ENCODE measurements at places on chromosomes 6 and 20.

- no peak for DNase-seq
These were observed 56.9 kb upstream of the PRND start for GRCh38 chr20:4664691-4665360.

DNA sequence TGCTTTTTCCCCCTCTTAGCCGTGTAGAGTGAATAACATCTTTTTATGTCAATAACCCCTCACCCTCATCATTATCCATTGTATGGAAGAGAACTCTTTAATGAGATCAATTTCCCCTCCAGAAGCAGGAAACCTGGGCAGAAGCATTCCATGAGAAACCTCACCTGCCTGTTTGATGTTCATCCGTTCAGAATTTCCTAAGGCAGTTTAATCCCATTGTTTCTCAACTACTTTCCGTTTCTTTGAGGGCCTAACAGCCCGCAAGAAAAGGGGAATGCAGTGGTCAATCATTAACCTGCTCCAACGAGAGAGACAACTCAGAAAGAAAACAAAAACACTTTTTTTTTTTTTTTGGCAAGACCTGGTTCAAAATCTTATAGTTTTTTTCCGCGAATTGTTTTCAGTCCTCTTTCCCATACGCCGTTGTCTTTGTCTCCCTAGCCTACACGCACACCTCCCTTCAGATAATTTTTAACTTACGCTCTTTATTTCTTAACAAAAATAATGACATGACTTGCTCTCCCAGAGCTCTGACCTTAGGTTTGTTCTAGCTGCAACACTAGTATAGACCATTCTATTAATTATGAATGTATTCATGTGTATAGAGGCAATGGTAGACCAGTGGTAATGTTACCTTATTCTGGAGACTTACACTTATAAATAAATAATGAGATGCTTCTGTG lies 25.6 kb upstream of the ID4 start:
- DNase-seq = no peak

DNA sequence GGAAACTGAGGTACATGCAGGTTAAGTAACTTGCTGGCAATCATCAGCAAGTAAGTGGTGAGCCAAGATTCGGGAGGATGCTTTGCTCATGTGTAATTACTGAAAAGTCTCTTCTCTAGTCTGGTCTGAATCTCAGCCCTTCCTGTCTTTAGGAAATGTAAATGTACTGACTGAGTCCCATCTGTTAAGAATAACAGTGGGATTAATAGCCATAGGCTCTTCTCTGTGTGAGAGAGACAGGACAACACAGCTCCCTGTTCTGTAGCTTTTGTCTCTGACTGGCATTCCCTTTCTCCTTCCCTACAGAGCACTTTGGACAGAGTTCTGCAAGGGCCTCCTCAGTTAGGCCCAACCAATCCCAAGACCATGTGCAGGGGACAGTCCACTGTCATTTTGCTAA lies 131.3 kb upstream of the OGFRL1 start:
- DNase-seq = no peak

GRCh38 chr6:138973466-138974153 lies 14.4 kb downstream of the REPS1 start:
- DNase-seq = peak; percentile 74

DNA sequence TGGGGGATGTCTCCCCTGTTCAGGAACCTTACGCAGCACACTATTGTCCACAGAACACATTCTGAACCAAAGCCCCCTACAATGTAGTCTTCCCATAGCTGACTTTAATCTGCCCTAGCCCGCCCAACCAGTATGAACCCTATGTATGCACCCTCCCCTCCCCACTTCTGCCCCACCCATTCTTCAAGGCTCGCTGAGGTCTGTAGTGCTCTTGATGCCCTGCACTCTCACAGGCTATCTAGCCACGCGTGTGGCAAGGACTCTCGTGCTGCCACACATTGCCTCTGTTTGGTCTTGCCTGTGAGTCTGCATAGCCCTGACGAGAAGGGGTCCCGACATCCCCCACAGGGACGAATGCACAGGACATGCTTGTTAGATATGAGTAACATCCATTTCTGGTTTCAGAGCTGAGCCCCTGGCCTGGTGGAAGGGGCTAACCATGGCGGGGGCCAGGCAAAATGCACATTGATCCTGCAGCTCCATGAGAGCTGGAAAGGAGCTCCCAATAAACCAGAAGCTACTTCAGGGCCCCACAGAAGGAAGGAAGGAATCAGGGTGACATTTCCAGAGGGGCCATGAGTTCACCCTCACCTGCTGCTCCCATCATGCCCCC lies 22.6 kb downstream of the MOCS1 start:
- no peak for DNase-seq

- no peak for DNase-seq
These were observed 508.4 kb upstream of the EPHA7 start for GRCh38 chr6:93927731-93928130.

- DNase-seq = no peak
These were observed 37.6 kb downstream of the OR2B6 start for GRCh38 chr6:27994616-27995015.
